ENCODE measurements at places on chromosomes 12 and 14.

- no peak for DNase-seq
Observed at GRCh38 chr14:73467377-73467776, 9.0 kb upstream of the NUMB start.

DNA sequence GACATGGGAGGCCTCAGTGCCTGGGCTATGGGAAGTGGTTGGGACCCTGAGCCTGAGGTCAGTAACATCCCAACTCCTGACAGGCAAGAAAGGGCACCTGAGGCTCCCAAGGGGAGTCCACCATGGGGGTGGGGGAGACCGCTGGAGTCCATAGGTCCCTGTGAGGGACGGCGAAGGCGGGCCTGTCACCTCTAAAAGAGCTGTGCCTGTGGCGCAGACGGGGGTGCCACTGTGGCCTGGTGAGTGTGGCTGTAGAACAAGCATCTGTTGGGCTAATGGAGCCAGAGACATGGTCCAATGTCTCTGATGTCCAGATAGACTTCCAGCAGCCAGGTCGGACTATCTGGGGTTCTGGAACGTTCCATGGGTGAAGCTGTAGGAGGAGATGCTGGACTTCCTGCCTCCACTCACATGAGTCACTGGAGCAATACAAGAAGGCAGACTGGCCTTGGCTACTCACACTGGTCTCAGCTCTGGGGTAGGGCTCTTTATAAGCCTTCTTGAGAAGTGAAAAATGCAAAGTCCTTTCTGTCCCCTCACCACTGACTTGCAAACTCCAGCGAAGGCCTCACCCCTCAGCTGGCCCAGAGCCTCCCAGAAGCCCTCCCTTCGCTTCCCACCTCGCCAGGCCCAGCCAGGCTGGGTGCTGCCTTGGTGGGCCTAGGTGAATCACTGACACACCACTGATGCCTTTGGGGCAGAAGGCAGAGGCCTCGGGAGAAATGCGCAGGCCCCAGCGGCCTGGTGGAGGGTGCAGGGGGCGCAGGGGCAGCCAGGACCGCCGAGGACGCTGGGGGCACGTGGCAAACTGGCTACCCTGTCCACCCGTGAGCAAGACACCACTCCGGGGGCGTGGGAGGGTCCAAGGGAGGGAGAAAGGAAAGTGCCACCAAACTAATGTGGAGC is 1.1 kb upstream of the TRAF3 start:
- DNase-seq: no peak

DNA sequence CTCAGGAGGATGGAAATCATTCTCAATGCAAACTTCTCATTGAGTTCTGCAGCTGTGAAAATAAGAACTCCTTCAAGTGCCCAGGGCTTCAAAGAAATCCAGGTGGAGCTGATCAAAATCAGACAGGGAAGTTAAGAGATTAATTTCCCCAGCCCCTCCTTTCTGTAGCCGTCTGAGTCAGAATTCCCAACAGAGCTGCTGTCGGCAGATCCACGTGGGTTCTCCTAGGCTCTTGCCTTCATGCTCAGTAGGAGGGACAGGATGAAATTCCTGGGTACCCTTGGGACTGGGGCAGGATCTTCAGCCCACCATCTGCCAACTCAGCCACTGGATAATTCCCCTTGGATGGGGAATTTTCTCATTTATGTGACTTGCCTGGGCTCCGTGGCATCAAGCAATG is 13.3 kb downstream of the TGFB3 start:
- DNase-seq: no peak

DNA sequence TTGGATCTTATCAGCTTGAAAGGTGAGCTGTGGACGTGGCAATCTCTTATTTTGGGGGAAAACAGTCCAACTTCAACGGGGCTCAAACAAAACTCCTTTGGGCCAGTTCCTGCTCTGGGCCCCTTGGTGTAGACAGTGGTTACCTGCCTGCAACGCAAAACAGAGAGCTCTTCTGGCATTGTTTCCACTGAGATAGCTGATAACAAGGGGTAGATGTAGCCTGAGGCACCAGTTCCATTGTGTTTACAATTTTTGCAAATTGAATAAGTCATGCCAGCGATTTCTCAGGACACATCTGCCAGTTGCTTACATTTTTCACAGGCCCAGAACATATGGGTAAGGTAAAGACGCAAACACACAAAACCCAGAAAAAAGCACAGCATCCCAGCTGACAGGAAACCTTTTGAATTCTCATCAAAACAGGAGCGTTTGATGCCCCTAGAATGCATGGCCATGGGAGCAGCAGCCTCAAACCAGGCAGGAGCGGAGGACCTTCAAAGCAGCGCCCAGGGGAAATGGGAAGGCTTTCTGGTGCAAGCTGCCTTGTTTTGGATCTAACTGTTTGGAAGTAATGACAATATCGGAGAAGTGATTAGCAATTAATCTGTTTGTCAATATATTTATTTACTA is 259.7 kb downstream of the AACS start:
- no peak for DNase-seq

DNA sequence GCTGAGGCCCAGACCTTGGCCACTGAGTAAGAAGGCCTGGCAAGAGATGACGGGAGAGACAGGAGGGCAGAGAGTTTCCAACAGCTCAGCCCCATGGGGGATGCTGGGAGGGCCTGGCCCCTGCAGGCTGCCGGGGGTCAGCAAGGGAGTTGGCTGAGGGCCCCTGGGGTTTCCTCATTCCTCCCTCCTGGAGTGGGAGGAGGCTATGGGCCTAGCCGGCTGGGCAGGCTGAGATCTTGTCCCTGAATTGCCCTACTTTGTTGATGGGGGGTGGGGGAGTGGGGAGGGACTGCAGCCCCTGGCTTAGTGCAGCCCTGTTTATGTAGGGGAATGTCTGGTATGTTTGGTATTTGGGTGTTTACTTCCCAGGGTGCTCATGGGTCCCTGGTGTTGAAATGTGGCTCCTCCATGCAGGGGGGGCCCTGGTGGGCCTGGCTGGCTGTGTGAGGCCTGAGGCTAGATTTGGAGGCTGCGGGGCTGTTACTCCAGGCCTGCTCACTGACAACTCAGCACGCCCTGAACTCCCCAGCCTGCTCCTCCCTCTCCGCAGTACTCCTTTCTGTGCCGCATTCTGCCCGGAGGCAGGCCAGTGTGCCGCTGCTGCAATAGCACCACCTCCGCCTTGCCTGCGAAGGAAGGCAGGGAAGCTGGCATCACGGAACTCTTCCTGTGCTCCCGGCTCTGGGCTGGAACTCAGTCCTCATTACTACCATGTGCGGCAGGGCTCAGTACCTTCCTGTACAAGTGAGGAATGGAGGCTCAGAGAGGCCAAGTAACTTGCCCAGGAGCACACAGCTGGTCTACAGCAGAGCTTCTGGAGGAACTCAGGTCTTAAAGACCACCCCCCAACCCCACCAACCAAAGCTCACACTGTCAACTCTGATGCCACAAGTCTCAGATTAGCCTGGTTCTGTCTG is 25.3 kb downstream of the JDP2 start:
- DNase-seq: peak; percentile 64

- DNase-seq: no peak
Observed at GRCh38 chr12:111182382-111182781, 186.5 kb downstream of the PHETA1 start.

DNA sequence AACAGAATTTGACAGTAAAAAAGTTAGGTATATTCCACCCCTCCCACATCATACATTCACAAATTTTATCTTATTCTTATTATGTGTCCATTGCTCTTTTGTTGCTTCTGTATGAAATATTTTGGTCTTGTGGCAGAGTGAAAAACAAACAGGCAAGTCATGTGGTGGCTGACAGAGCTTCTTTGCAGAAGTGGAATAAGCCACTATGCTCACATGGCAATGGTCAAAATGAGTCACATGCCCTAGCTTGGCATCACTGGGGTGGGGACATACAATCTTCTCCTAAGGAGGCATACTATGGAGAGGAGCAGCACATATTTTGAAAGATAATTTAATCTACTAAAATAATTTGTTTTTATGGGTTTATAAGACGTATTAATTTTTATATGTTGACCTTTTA is 27.7 kb upstream of the CMA1 start:
- no peak for DNase-seq

- DNase-seq: no peak
Observed at GRCh38 chr12:113003636-113004035, 25.3 kb downstream of the OAS2 start.

GRCh38 chr12:22481547-22482104 is 62.7 kb downstream of the C2CD5 start:
- no peak for DNase-seq

DNA sequence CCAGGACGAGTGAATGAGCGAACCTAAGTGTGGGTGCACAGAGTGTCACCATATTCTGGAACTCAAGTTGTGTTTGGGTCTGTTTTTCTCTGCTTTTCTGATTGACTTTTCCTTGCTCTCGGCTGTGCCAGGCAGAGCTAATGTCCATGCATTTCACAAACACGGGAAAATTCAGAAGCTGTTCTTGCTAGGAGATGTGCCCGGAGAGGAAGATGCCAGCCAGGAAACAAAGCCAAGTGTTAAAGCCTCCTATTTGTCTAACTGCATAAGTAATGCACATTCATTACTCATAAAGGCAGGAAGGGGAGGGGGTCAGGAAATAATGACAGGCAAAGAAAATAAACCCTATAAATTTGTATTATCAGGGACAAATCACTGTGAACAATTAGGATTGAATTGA is 250.4 kb upstream of the SFSWAP start:
- DNase-seq: no peak

Measured in prostate gland (tissue), 2 donors.